ENCODE measurements at places on chromosomes 3 and 15.

GRCh38 chr3:31699309-31699953 is 166.7 kb downstream of the STT3B start:
- DNase-seq: no peak

DNA sequence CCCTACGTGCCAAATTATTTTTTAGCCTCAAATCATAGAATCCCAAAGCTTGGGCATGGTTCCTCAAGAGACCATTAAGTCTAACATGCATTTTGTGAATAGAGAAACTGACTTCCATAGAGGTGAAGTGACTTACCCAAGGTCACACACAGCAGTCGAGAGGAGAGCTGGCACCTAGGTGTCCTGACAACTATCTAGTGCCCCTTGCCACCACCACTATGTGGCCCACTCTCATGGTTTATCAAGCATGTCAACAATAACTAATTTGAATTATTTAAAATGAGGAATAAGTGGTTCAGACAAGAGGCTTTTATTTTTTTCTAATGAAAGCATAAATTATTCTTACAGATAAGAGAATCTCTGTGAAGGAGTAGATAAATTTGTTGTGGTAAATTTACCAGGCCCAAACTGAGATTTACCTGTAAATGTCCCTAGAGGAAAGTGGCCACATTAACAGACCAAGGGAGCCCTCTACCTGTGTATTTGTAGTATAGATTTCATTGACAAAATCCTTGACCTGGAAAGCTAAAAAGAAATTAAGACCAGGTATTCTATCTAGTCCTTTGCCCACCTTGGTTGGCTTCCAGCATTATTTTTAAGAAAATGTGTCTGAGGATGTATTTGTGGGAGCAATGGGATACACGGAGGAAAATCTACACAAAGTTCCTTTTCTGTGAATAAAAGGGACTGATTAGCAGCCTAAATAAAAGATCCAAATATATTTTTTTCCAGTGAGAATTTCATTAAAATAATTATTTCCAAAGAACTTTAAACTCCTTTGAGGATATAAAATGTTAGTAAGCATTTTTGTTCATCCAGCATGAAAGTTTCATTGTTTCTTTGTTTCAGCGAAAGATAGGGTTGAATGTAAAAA is 49.1 kb downstream of the IQCH start:
- no peak for DNase-seq

GRCh38 chr15:53031469-53031868 is 241.3 kb upstream of the ONECUT1 start:
- DNase-seq: no peak

DNA sequence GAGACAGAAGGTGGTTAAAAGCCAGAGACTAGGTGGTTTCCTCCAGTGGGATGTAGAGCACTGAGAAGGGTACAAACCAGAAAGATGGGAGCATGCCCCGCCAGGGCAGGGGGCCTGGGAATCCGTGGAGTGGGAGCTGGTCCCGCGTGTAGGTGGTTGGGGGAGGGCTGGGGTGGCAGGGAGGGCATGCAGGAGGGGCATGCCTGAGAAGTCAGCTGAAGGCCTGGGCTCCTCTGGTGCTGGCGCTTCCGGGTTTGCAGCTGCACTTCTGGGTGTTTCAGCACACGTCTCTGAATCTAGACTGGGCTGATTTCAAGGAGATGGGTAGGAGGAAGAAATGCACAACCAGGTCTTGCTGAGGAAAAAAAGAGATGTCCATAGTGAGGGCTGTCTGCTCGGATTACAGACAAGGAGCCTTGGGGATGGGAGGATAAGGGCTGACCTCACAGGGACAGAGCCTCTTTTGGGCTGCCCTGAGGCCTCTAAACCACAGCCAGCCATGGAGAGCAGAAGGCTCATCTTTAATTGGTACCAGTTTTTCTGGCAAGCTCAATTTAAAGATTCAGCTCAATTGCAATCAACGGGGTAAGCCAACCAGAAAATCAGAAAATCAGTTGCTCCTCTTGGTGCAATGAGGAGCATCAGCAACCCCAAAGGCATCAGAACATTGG is 151.9 kb downstream of the FAM43A start:
- no peak for DNase-seq

GRCh38 chr15:74422652-74423430 is 10.9 kb downstream of the SEMA7A start:
- DNase-seq: no peak

GRCh38 chr3:131636266-131636775 is 133.6 kb upstream of the MRPL3 start:
- DNase-seq: no peak

DNA sequence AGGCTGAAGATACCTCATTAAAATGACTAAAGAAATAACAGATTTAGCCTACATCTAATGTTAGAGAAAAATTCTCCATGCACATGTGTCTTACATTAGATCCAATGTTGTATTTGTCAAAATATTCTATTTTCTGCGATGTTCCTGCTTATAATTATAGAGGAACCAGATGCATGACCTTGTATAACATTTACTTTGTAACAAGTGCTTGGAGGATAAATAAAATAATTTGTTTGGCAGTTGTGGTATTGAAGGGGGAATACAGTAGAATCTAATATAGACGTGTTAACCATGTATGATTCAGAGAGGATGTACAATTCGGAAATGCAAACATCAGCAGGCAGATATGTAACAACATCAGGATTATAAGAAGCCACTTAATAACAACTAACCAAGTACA is 922.2 kb downstream of the TUSC7 start:
- DNase-seq: no peak

DNA sequence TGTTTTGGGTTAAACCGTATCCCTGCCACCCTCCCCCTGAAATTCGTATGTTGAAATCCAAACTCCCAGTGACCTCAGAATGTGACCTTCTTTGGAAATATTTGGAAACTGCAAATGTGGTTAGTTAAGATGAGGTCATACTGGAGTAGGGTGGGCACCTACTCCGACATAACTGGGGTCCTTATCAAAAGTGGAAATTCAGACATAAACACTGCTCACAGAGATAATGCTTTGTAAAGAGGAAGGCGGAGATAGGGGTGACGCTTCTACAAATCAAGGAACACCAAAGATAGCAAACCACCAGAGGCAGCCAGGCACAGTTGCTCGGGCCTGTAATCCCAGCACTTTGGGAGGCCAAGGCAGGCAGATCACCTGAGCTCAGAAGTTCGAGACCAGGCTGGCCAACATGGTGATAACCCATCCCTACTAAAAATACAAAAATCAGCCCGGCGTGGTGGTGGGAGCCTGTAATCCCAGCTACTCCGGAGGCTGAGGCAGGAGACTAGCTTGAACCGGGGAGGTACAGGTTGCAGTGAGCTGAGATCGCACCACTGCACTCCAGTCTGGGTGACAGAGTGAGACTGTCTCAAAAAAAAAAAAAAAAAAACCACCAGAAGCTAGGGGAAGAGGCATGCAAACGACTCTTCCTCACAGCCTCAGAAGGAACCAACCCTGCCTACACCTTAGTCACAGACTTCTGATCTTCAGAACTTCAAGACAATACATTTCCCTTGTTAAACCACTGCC is 51.1 kb upstream of the CHD2 start:
- no peak for DNase-seq

GRCh38 chr15:66001042-66001441 is 131.8 kb downstream of the RAB11A start:
- no peak for DNase-seq

GRCh38 chr3:192684151-192684550 is 43.2 kb downstream of the FGF12 start:
- no peak for DNase-seq

GRCh38 chr15:92796161-92796611 is 103.9 kb upstream of the CHD2 start:
- no peak for DNase-seq

- DNase-seq: no peak
Observed at GRCh38 chr15:58865425-58865880, 68.0 kb downstream of the SLTM start.

GRCh38 chr3:4806535-4807108 is 172.6 kb upstream of the BHLHE40 start:
- DNase-seq: no peak

DNA sequence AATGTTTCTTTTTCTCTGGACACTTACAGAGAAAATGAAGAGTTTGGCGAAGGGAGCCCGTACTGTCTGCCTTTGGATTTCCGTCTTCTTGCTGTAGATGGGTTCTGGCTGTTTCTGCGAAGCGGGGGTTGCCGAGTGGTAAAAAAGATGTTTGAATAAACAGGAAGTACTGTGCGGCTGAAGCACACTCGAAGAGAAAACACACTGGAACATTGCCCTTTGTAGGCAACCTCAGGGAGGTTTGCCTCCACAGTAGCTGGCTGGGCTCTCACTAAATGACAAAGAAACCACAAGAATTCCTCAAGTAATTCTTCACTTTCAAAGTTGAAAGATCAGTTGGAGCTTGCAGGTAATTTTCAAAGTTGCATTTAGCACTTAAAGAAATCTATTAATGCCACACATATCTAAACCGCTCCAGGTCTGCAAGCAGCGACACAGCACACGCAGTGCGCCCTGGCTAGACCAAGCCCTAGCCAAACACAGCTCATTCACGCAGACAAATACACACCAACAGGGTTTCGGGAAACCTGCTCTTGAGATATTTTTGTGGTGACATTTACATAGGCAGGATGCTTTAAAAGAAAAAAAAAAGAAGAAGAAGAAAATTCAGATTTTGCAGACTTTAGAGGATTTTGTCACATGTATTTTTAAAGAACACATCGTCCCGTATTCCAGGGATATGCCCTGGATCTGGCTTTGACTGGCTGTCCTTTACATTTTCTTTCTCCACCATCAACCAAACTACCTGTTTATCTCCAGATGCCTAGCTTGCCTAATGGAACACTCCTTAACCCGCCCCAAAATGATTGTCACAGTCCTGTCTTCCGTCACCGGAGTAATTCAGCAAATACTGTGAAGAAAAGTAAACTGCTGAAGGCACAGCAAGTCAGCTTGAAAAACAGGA is 452.8 kb downstream of the FOXP1 start:
- peak; percentile 32 for DNase-seq

DNA sequence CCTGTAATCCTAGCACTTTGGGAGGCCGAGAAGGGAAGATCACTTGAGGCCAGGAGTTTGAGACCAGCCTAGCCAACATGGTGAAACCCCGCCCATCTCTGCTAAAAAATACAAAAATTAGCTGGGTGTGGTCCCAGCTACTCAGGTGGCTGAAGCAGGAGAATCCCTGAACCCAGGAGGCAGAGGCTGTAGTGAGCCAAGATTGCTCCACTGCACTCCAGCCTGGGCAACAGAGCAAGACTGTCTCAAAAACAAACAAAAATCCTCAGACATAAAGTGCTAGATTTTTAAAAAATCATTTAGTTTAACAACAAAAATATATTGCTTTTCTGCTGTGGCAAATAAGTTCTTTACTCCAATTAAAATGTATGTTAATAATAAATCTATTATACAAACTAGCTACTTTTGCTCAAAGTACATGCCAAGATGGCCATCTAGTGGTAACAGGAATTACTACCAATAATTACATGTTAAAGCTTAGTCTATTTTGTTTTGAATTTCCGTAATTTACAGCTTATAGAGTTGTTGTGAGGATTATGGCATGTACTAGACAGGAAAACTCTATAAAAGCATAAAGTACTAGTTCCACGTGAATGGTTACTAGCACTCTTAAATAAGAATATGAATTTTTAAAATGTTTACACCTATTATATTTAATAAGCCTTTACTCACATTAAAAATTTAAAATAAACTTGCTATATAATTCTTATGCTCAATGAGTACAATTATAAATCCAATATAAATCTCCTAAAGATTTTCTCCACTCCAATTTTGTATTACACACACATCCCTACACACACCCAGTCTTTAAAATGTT is 39.0 kb downstream of the GABPB1 start:
- no peak for DNase-seq

DNA sequence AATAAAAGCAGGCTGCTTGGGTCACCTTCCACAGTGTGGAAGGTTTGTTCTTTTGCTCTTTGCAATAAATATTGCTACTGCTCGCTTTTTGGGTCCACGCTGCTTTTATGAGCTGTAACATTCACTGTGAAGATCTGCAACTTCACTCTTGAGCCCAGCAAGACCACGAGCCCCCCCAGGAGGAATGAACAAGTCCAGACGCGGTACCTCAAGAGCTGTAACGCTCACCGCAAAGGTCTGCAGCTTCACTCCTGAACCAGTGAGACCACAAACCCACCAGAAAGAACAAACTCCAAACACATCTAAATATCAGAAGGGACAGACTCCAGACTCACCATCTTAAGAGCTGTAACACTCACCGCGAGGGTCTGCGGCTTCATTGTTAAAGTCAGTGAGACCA is 47.5 kb upstream of the CCR4 start:
- no peak for DNase-seq

- DNase-seq: no peak
Observed at GRCh38 chr3:184944241-184944640, 132.3 kb downstream of the VPS8 start.

DNA sequence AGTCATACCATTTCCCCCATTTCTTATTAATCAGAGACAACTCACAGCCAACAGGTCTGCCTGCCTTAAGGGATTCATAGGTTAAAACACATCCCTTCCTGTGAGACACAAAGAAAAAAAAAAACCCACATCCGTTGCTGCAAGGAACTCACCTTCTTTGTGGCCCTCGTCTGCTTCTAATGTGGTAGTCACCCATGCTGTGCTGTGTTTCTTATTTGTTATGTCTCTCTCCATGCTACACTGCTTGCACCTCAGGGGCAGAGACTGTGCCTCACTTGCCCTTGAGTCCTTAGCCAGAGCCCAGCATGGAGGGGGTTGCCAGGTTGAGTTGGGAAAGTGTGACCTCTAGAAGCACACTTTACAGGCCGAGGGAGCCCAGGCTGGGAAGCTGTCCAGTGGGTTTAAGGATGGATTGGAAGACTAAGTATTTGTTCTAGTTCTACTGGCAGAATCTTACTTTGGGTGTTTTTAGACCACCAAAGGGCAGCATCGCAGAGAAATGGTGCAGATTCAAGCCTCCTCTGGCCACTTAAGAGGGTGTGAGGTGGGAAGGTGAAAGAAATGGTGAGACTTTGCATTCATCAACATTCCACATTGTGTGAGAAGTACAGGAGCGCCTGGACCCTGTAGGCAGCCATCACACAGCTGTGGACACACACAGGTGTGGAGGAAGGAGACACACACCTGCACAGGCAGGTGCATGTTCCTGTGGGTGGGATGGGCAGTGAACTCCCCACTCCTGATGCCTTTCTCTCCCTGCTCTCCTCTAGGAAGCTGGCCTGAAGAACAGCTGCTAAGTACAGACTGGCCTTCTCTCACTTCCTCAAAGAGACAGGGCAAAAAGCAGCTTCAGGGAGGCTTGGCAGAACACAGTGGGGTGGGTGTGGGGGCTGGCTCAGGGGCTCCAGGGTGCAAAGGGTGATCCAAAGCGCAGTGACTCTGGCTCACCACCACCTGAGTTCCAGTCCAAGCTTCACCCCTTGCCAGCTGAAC is 48.8 kb downstream of the GLB1 start:
- DNase-seq: no peak

- no peak for DNase-seq
Observed at GRCh38 chr15:75352186-75353080, 5.6 kb downstream of the NEIL1 start.

GRCh38 chr15:100877551-100877950 is 2.1 kb upstream of the ALDH1A3 start:
- no peak for DNase-seq

Data from NCI-H510A (cell line).